ENCODE measurements at places on chromosomes 13 and 19.
A peak's percentile ranks its signal among the peaks of the same experiment; 100 is the strongest.

DNA sequence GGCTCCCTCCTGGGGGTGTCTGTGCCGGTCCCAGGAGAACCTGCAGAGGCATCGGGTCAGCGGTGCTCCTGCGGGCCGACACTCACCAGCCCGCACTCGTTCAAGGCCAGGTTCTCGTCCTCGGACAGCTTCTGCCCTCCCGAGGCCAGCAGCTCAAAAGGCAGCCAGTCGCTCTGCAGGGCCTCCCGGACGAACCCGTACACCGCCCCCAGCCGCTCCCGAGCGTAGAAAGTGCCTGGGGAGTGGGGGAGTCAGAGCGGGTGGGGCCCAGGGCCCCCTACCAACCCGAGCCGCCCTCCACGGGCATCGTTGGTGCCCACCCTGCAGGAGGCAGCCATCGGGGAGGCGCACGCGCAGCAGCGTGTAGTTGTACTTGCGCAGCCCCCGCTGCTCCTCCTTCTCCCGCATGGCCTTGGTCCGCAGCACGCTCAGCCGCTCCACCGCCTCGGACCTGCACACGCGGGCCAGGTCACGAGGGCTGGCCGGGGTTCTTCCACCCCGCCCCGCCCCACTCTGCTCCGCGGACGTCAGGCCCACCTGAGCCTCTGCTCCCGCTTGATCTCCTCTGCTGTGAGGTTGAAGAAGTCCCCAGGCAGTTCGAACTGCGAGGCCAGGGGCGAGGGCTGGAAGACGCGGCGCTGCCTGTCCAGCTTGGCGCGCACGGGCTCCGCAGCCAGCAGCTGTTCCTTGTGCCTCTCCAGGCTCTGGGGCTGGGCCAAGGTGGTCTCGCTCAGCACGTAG lies 11.5 kb downstream of the UBXN6 start:
- no peak for DNase-seq

DNA sequence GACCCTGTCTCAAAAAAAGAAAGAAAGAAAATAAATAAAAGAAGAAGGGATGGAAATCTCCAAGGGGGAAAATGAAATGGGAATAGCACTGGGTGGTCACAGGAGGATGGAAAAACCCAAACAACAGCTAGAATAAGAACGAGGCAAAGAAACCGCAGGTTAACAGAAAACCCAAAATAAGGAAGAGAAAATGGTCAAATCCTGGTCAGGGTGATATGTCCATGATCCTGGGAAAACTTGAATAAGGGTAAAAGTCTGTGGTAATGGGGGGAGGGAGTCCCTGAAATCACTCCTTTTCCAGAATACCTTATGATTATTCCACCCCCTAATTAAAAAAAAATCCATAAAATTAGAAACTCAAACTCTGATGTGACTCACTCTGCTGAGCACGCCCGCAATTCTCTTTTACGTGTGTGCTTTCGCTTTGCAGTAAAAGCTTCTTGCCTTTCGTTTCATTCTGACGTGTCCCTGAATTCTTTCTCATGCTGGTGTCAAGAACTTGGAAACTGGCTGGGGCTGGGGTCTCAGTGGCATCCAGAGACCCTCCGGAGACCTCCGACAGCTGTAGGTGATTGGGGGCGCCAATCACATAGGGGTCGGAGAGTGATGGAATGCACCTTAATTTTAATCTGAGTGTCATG lies 4.3 kb upstream of the NAXD start:
- DNase-seq, result no peak

DNA sequence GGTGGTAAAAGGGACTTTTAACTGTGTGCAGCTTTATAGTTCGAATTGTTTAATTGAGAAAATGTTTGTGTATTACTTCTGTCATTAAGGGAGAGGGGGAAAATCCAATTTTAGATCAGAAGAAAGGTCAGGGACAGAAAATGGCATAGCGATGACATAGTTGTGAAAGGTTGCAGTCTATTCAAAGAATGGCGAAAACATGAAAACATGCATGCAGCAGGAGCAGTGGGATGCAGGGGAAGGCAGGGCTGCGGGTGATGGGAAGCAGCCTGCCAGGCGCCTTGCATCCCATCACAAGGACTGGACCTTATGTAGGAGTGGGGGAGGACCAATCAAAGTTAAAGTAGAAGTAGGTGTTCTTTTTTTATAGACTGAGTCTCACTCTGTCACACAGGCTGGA lies 125.9 kb downstream of the CDK8 start:
- no peak for DNase-seq

- DNase-seq, result no peak
These were observed 11.0 kb upstream of the CA11 start for GRCh38 chr19:48656840-48657474.

- no peak for DNase-seq
These were observed 23.2 kb upstream of the TTYH1 start for GRCh38 chr19:54392105-54392504.

GRCh38 chr19:58498316-58499020 lies 13.3 kb downstream of the SLC27A5 start:
- no peak for DNase-seq

DNA sequence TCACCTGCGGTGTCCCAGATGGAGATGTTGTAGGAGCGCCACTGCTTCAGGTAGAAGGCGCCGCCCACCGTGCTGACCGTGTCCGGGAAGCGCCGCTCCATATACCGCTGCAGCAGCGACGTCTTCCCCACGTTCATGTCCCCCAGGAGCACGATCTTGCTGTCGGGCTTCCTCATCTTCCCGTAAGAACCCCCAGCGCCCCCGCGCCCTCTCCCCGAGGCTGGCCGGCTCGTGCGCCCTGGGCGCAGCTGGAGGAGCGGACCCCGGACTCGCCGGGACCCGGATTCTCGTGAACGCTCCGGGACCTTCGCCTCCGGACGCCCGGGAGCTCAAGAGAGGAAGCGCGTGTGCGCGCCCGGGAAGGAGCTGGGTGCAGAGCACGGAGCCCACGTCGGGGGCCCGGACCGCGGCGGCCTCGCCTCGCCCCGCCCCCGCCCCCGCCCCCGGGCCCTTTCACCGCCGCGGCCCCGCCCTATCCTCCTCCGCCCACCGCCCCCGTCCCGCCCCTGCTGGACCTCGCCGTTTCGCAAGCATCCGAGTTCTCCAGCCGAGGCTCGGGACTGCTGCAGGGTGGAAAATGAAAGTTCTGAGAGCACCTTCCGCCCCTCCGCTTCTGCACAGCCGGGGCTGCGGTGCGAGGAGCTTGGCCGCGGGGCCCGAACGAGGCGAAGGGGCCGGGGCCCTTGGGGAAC lies at the start of gene RAB20:
Gene RAB20, minus strand, starts transcription at position 379 of the 692 bp plus-strand sequence. Its CDS starts 203 bp downstream, at position 176.
- DNase-seq, result peak; percentile 23

- no peak for DNase-seq
These were observed 2819.7 kb downstream of the PCDH9 start for GRCh38 chr13:64410276-64411053.

- no peak for DNase-seq
These were observed 12.1 kb downstream of the ERCC2 start for GRCh38 chr19:45358213-45358792.

- DNase-seq, result no peak
These were observed 755.6 kb upstream of the MIR17HG start for GRCh38 chr13:90591927-90592268.

- DNase-seq, result no peak
These were observed 13.9 kb downstream of the ZNF543 start for GRCh38 chr19:57334191-57334590.

GRCh38 chr13:20831933-20832332 lies 58.2 kb upstream of the EEF1AKMT1 start:
- no peak for DNase-seq

DNA sequence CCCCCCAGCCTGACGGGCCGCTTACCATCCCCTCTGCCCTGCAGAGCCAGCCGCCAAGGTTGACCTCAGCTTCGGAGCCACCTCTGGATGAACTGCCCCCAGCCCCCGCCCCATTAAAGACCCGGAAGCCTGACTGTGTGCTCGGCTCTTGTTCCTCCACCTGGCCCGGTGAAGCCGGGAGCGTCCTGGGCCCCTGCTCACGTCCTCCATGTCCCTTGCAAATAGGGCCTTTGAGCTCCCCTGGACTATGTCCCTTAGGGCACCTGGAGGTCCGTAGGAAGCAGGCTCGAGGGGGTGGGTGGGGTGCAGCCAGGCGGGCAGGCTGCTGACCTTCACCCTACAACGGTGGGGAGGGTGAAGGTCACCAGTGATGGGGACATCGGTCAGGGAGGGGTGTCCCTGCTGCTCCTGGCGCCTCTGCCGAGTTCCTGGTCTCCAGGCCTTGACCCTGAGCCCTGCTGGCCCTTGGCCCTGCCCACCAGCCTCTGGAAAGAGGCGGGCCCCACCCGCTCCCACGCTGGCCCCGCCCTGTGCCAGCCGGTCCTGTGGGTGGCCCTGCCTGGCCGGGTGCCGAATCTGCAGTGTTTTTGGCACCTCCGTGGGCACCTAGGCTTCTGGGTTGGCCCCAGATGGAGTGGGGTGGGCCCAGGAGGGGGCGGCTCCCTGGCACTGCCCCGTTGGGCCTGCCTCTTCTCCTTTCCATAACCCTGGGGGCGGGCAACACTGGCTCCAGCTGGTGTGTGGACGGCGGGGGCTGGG lies 3.3 kb downstream of the ATP5F1D start:
- DNase-seq, result no peak

DNA sequence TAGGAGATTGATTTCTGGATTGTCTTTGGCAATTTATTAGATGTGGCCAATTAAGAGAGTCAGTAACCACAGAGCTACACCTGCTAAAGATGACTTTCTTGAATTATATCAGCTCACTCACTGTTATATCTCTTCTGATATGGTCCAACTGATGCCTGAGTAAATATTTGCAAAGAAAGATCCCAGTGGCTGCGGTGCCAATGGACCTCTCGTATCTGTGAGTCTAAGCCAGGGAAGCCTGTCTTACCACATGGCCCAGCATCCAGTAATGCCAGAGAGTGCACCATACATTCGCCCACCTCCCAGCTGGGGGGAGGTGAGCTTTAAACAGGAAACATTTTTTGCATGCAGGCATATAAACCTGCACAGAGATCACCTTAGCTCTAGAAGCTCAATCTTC lies 82.7 kb upstream of the SLC15A1 start:
- no peak for DNase-seq

GRCh38 chr13:98333486-98333885 lies 156.4 kb upstream of the RNF113B start:
- no peak for DNase-seq

GRCh38 chr13:40664350-40665125 lies 1.9 kb downstream of the FOXO1 start:
- DNase-seq, result peak; percentile 64

DNA sequence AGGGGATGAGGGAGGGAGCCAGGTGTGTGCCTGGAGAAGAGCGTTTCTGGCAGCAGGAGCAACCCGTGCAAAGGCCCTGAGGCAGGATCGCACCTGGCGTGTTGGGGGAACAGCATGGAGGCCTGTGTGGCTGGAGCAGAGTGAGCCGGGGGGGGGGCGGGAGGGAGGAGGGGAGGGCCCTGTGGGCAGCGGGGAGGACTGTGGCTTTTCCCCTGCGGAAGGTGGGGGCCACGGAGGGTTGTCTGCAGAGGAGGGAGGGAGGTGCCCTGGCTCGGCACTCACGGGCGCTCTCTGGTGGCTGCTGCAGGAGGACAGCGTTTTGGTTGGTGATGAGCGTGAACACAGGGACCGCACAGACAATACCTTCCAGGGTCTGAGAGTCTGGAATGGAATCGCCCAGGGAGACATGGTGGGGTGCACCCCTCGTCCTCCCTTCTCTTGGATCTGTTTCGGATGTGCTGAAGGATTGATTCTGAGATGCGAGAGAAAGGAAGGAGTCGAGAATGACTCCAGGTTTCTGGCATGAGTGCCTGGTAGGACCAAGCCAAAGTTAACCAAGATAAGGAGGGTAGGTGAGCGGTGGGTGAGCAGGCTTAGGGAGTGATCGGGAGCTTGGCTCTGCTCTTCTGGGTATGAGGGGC lies 6.5 kb downstream of the RAB11B start:
- DNase-seq, result peak; percentile 64

GRCh38 chr19:4684312-4685095 lies 14.4 kb upstream of the MYDGF start:
- DNase-seq, result no peak

GRCh38 chr13:23642110-23642509 lies 71.9 kb downstream of the TNFRSF19 start:
- no peak for DNase-seq

DNA sequence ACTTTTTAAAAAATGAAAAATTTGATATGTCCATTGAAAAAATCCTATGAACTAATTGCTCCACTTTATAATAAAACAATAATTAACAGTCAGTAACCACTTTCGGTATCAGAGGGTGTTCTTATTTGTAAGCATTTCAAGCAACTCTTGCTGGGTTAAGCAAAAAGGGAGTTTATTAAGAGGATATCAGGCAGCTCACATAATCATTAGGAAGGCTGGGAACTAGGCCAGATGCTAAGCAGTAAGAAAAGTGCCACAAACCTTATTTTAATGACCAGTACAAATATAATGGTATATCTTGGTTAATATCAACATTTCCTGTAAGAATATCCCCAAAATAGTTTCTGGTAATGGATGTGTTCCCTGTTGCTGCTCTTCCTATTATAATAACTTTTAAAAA lies 2618.3 kb upstream of the PCDH20 start:
- no peak for DNase-seq

GRCh38 chr19:46599716-46600373 lies 1.3 kb upstream of the CALM3 start:
- DNase-seq, result no peak

DNA sequence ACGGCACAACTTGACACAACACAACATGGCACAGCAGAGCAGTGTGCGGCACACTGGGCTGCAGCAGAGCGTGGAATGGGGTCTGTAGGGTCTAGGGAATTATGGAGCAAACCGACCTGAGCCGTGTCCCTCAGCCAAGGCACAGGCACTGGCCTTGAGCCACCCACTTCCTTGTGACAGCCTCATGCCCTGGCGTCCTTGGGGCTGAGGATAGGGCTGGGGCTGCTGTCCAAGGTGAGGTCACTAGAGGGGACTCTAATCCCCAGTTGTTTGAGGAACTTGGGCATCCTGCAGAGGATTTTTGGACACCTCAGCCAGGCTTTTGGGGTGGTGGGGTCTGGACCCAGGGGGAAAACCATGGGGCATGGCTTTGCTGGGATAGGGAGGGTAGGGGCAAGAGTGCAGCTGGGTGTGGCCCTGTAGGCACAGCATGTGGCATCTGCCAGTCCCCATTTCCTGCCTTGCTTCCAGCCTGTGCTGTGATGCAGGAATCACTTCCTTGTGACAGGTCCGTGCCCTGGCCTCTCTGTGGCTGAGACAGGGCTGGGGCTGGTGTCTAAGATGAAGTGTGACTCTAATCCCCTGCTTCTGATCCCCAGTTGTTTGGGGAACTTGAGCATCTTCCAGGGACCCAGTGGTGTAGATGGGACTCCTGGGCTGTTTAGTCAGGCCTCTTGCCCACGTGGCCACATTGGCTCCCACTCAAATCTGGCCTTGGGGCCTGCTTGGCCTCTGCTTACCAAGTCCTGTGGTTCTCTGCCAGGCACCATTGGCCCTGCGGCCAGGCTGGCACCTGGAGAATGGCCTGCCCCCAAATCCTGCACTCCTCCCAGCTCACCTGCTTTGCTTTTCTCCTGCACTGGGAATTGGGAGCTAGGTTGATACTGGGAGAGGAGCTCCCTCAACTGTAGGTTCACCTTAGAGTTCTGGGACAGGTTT lies 78.5 kb downstream of the SCGB2B2 start:
- no peak for DNase-seq

- DNase-seq, result no peak
These were observed 106.4 kb upstream of the MLNR start for GRCh38 chr13:49113526-49114286.

Measured in stimulated activated CD8-positive, alpha-beta memory T cell treated with anti-CD3 and anti-CD28 coated beads, Interleukin-2, amount 100 ng/mL, for 48 hours (primary cell).